Cortex of kidney (tissue), 1 donor: ENCODE measurements at places on chromosomes 5 and 9.

DNA sequence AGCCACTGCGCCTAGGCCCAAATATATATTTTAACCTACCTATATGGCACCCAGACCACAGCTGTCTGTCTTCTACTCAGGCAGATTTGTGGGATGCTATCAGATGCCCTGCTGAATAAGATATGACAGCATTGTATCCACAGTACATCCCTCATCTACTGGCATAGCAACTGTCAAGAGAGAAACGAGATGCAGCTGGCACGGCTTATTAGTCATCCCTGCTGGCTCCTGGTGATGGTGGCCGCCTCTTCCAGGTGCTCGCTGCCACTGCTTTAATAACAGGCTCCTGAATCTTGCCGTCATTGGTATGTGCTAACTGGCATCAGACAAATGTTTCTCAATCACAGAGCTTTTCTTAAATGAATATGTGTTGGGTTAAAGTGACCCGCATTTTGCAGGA, 34.0 kb downstream of the B4GALT1 start:
- no peak for DNase-seq

- DNase-seq: no peak
Measured at GRCh38 chr9:120729791-120730241, 15.5 kb upstream of the MEGF9 start.

DNA sequence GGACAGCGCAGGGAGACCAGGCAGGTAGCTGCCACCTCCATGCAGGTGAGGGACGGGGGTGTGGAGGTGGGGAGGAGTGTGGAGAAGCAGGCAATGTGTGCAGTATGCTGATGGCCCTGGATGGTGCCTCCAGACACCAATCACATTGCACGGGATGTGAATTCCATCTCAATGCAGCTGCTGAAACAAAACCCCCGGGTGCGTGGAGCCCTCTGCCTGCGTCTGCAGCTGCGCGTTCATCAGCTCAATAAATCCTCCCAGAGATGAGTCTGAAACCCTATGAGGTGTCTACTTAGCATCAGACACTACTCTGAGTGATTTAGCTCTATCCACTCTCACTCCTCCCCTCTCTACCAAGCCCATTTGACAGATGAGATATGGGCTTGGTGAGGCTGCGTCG, 10.3 kb downstream of the SOHLH1 start:
- no peak for DNase-seq

- DNase-seq: no peak
Measured at GRCh38 chr9:87119328-87119881, 172.1 kb upstream of the GAS1 start.

DNA sequence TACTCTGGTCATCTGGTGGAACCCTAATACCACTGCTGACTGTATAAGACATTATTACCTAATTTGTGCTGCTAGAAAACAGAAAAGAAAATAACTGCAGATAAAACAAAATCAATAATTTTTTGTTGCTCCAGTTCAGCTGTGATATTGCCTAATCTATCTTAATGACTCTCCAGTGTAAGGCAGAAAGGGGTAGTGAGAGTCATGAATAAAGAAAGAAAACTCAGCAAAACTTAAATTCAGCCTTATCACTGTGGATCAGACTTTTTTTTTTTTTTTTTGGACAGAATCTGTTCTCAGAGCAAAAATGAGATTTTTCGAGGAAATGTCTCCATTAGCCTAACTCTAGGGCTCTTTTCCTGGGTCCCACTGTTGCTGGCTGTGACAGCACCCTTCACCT, 1.1 kb upstream of the DOCK2 start:
- DNase-seq: no peak

- no peak for DNase-seq
Measured at GRCh38 chr5:146836226-146836842, 42.2 kb downstream of the PPP2R2B start.

GRCh38 chr5:154394307-154394706, 51.5 kb upstream of the SAP30L start:
- no peak for DNase-seq

GRCh38 chr5:148091991-148092964, 28.5 kb downstream of the SPINK5 start:
- DNase-seq: no peak

- no peak for DNase-seq
Measured at GRCh38 chr9:87478226-87478992, 19.3 kb upstream of the DAPK1 start.

- DNase-seq: no peak
Measured at GRCh38 chr5:84088996-84089395, 295.7 kb downstream of the EDIL3 start.

DNA sequence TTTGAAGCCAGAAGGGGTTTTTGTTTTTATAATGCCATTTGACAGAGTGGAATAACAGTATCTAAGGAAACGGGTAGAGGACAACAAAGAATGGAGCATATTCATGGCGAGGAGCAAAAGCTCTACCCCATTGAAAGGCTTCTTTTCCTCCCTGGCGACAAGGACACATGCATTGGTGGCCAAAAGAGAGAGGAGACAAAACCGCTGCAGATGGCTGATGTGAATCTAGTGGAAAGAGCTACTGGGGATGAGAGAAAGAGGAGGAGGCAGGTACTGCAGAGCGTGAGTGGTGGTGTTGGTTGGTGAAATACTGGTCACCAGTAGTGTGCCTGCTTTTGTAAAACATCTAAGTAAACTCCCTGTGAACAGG, 491 bp downstream of the APC start:
- no peak for DNase-seq

- DNase-seq: no peak
Measured at GRCh38 chr9:131554843-131555351, 9.6 kb downstream of the PRRT1B start.

GRCh38 chr5:141042555-141042954, 8.6 kb upstream of the PCDHB1 start:
- no peak for DNase-seq

DNA sequence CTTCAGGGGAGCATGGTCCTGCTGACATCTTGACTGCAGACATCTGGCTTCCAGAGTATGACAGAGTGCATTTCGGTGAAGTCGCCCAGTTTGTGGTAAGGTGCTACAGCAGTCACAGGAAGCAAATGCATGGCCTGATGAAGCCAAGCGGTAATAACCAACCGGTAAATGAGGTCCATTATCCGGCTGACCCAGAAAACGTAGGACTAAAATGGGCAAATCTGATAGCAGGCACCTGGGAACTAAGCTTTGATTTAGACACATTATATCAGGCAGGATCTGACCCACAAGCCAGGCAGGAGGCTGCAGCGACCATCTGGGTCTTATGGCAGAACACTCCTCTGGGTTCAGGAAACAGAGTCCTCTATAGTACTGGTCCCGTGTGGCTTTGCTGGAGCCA, 454.6 kb downstream of the GADD45G start:
- DNase-seq: no peak

- no peak for DNase-seq
Measured at GRCh38 chr5:2190549-2190948, 307.8 kb upstream of the IRX4 start.

DNA sequence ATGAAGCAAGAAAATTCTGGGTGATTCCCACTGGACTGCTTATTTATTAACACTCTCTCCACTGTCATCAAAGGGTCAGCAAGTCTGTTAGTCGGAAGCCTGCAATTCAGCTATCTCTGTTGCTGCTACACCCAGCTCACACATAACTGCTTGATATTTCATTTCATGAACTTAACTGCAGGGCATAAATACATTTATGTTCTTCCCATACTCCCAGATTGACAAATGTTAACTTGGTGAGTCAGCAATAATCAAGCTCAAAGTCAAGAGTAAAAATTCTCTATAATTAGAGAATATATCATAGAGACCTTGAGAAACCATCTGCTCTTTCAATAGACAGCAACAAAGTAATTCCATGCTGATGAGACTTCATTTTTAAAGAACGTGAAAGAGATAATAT, 198.8 kb downstream of the ADAMTS12 start:
- DNase-seq: no peak

GRCh38 chr5:176803943-176804498, 6.3 kb upstream of the UNC5A start:
- DNase-seq: no peak

DNA sequence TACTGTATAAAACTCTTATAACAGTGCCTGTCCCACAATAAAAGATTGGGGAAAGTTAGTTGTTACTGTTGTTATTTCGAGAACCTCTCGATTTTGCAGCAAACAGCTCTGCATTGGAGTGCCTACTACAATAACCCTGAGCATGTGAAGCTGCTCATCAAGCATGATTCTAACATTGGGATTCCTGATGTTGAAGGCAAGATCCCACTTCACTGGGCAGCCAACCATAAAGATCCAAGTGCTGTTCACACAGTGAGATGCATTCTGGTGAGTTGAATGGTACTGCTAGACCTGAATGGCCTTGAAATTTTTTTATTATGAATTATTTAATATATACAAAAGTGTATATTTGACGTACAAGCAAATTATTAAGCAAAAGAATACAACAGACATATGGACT, 123.2 kb downstream of the TEX10 start:
- no peak for DNase-seq

- DNase-seq: no peak
Measured at GRCh38 chr9:126886034-126886822, 25.8 kb downstream of the ZBTB34 start.

- no peak for DNase-seq
Measured at GRCh38 chr9:2700909-2701550, 16.3 kb upstream of the KCNV2 start.

- no peak for DNase-seq
Measured at GRCh38 chr5:35198686-35199085, 31.6 kb downstream of the PRLR start.

- no peak for DNase-seq
Measured at GRCh38 chr5:143115381-143115780, 288.1 kb downstream of the NR3C1 start.

DNA sequence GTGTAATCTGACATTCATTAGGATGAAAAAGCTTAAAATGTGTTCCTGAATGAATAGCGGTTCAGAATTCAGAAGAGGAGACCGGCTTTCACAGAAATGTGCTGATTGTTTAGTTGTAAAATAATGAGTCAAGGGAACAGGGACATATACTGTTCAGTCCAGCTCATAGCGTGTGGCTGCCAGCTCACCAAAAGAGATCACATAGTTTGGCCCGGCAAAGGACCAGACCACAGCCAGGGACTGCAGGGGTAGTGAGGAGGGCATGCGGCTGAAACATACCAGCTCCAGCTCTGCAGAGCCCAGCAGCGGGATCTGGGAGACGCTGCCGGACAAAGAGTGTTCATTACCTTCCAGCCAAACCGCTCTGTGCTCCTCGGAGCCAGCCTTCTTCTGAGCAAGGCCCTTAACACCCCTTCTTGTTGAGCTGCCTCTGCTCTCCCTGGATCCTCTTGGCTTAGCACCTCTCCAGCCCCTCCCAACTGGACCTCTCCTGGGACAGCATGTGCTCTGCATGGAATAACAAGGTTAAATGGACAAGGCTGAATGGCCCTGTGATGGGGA, 116.8 kb upstream of the CNTLN start:
- DNase-seq: no peak

GRCh38 chr5:6718161-6718681, 5.0 kb downstream of the TENT4A start:
- DNase-seq: no peak

DNA sequence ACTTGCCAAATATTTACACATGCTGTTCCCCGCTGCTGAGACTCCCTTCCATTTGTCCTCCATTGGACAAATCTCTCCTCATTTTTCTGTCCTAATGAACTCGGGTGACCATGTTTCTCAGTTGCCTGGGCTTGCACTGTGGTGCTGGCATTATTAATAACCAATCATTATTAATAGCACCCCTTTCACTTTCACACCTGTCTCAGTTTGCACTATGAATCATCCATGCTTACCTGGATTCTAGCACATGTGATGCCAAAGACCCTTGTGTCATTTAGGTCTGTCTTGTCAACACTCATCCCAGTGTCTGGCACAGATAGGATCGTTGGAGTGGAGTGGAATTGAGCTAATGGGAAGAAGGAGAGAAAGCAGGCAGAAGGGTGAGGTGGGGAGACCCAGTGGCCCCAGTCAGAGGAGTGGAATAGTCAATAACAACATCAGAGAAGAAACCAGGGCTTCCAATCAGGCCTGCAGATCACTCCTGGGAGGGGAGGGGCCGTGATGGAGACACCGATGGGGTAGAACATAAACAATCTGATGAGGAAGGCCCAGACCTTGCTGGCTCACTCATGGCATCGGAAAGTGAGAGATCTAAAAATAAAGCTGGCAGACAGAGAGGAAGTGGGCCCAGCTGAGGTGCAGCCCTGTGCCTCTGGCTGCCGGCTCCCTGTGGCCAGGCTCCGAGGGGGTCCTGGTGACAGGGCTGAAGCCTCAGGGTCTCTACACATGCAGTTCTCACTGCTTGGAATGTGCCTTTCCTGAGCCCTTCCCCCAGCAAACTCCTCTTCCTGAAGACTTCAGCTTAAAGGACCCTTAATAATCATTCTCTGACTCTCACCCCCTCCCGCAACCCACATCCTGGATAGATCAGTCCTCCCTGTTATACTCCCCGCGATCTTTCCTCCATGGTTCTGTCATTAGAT, 33.5 kb upstream of the CRB2 start:
- no peak for DNase-seq

- no peak for DNase-seq
Measured at GRCh38 chr5:73928476-73929070, 302.6 kb downstream of the ARHGEF28 start.

- DNase-seq: no peak
Measured at GRCh38 chr9:82404881-82405280, 416.3 kb downstream of the SPATA31D1 start.

GRCh38 chr5:873328-873727, 19.3 kb downstream of the BRD9 start:
- no peak for DNase-seq

DNA sequence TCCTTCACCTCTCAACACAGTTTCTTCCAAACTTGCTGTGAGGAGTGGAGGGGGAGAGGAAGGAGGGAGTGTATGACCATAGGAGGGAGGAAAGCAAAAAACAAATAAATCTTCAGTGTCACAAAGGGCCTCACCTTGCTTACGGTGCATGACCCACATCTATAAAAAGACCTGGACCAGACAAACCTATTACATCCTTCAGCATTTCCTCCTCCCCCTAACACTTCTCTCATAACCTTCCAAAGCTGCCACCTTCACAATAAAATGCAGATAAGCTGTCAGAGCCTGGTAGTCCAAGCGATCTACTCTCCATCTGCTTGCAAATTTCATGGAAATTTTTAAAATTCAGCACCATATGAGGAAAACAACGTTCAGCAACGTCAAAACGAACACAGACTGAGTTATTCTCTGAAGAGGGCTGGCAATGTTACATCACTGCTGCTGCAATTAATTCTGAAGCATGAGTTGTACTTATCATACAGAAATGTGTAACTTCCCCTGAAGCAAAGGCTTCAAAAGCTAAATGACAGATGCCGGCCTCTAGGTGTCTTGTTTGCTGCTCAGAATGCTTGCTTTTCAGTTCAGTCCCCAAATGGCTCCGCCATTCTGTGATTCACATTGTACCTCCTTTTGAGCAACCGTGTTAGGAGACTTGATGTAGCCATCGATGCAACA, 62.9 kb downstream of the EFNA5 start:
- DNase-seq: no peak
